NCI-H1417 (cell line): ENCODE measurements at places on chromosomes 3 and 15.
A peak's percentile ranks its signal among the peaks of the same experiment; 100 is the strongest.

DNA sequence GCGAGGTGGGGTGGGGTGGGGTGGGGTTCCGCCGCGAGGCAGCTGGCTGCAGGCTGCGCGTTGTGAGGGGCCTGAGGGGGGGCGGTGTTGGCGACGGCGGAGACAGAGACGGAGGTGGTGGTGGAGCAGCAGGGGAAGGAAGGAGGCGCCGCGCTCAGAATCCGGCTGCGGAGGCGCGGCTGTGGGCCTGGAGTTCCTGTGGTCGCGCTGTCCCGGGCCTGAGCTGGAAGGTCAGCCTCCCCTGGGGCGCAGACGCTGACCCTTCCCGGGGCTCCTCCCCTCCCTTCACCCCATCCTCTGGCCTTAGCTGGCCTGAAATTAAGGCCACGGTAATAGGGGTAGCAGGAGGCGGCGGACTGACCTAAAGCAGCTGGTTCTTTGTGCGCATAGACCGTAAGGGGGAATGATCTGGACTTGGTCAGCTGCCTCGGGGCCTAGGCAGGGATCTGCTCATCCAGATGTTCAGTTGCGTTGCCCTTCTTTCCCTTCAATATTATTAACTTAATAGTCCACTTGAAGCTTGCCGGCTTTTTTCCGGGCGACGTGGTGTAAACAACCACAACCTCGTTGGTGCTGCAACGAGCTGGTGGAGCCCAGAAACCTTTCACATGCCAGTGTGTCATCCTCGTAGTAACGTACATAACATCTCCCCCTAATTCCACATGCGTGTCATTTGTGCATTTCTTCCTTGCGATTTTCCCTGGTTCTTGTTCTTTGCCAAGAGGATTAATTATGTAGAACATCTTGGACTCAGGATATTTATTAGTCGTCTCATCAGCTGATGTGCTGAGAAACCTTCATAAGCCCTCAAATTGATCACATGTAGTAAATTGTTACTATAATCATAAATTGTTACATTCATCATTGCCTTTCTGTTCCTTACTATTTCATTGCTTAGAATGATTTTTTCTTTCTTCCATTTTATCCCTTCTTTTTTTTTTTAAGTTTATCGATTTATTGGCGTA, 626 bp downstream of the SEC62 start:
- peak; percentile 97 for DNase-seq

- no peak for DNase-seq
Observed at GRCh38 chr3:24495326-24495994, 810 bp upstream of the THRB start.

GRCh38 chr3:73621388-73621787, 3.4 kb downstream of the PDZRN3 start:
- peak; percentile 26 for DNase-seq

DNA sequence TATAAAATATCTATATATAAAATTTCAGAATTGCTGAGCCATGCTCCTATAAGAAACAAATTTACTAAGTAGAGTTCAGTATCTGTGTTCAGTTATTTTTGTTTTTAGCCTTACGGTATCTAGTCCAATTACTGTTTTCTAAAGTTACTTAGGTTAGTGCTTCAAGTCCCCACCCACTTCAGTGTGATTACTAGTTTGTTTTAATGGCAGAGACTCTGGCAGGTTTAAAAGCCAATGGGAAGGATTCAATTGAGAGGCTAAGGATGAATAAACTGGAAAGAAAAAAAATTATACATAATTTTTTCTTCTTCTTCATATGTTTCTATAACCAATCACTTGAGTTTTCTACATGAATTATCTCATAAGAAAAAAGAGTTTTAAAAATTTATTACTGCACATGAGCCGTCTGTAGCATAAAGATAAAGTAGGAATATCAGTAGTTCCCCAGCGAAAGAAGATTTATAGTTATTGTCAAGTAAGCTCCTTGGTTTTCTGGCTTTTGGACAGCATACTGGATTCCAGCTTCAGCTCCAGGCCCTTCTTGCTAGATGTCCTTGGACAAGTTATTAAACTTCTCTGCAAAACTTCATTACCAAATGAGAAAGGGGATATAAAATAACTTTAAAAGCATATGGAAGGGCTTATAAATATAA, 46.8 kb downstream of the AAGAB start:
- no peak for DNase-seq

- no peak for DNase-seq
Observed at GRCh38 chr3:142694225-142694624, 29.6 kb upstream of the TRPC1 start.

DNA sequence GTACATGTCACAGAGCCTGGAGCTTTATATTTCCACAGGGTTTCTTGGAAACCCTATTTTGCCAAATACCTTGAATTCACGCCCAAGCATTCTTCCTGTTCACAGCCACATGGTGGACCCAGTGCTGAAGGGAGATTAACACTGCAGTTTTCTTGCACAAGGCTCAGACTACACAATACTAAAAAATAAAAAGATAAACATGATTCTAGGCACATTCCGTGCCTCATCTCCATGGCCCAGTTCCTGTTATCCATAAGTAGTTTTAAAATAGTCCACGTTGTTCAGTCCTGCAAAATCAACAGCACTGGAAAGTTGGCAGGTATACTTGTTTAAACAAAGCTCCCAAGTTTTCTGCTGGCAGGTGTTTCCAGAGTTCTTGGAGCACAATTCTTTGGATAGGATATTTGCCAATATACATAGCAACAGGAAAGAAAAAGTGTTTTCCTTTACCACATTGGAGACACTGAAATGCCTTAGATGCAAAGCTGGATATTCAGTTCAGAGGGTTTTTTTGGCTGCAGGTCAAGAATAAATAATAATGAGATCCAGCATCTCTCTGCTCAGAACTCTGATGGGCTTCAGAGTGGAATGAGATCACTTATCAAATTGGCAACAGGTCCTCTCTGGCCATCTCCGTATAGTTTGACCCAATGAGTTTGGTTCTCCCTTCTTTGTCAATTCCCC, 88.1 kb upstream of the TGFBR2 start:
- DNase-seq = no peak

DNA sequence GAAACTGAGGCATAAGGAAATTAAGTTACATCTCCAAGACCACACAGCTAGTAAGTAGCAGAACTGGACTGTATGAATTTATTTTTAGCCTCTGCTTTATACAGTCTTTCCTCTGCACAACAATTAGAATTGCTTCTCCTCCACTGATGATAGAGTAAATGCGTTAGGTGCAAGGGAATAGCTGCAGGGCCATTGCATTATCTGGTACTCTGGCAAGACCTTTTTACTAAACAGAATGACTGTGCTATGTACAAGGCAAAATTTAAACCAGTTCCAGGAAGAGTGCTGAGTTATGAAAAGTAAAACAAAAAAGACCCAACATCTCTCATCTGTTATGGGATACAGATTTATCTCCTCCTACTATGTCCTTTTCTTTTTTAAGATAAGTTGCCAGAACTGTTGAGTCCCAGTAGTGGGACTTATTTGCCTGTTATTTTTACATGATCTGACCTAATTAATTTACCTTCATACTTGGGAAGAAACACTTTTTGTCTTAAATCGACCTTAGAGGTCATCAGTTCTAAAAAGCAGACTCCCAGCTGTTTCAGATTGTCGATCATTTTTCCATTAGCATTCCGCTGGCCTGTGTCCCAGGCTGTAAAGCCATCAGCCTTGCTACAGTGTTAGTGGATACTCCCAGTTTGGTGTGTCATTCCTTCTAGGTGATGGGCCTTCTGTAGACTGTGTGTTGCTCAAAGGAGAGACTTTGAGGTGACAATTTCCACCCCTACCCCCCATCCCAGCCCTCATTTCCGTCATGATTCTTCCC, 147.5 kb upstream of the NUDT16 start:
- DNase-seq = no peak

DNA sequence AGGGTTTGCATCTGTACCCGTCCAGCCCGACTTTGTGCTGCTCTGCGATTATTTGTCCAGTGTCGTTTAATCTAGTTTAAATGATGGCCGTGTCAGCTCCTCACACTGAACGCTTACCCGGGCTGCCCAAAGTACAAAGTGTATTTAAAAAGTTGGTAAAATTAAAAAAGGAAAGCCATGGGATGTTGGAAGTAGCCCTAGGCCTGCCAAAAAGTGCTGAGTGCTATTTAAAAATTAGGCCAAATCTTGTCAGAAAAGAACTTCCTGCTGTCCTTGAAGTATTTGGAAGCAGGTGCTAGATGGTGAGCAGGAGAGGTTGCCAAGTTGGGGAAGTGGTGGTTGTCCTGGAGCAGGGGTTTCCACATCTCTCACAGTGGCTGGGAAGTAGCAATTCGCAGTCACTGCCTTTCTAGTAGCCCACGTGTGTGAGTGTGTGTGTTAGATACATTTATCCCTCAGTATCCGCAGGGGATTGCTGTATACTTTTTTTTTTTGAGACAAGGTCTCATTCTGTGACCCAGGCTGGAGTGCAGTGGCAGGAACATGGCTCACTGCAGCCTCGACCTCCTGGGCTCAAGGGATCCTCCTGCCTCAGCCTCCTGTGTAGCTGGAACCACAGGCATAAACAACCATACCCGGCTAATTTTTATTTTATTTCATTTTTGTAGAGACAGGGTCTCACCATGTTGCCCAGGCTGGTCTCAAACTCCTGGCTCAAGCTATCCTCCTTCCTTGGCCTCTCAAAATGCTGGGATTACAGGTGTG, 664 bp downstream of the PPCDC start:
- DNase-seq = peak; percentile 79

GRCh38 chr3:82093641-82094040, 332.2 kb upstream of the GBE1 start:
- no peak for DNase-seq

DNA sequence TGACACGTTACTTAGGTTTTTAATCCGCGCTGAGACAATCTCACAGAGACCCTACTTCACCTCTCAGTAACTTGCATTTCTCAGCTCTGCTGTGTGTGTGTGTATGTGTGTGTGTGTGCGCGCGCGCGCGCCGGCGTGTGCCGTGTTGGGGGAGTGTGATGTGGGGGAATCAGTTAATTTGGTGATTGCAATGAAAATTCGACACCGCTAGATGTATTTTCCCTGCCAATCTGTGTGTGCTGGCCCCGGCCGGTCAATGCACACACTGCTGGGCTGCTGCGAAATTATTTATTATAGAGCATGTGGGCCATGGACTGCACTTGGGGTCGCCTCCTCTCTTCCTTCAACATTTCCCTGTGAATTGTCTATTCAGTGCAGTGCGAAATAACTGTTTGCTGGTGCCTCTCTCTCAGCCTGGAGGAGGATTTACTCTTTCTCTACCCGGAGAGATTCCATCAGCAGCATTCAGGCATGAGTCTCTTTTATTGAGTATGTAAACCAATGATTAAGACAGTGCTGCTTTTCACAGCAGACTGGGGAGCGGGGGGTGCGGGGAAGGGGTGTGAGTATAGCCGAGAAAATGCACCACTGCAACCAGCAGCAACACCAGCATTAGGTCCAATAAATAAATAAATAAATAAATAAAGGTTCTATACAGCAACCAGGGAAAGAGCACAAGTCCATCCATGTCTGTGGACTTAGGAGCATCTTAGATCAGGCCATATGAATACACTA, 2.9 kb downstream of the CADM2 start:
- DNase-seq = no peak

DNA sequence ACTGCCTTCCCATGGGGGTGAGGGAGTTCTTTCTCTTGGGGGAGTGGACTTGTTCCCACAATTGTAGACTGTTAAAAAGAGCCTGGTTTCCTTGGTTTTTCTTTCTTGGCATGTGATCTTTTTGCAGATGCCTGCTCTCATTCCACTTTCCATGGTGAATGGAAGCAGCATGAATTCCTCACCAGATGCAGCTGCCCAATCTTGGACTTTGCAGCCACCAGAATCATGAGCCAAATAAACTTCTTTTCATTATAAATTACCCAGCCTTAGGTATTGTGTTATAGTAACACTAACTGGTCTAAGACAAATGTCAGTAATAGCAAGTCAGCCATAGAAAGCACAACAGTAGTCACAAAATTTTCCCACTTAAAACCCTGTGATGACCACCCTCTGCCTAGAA, 260.5 kb upstream of the THBS1 start:
- DNase-seq = no peak

GRCh38 chr3:133479895-133480669, 80.2 kb downstream of the BFSP2 start:
- DNase-seq = no peak

DNA sequence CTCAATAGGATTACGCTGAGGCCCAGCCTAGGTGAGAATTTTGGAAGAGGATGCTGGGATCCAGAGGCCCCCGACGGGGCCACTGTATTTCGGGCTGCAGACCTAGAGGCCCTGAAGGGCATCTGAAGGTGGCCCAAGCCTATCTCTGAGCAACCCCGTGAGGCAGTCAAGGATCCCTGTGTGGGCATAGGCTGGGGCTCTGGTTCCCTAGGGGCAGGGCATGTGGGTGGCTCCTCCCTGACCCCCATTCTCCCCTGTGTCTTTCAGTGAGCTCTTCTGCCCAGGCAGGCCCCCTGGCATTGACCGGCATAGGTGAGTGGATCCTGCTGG, 216.0 kb downstream of the SNRPN start:
- no peak for DNase-seq

DNA sequence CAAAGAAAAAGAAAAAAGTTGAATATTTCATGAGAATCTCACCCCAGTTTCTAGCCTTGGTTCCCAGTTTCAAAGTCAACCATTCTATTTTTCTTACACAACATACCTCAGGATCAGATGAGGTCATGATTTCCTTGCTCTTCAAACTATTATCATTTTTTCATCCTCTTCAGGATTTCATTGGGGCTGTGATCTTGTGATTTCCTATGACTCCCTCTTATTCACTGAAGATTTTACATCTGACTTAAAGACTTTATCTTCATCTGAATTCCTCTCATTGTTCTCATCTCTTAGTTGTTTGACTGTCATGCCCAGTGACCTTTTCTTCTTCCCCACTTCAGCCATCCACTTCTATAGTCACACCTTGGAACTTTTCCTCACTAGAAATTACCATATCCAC, 3.1 kb upstream of the C3orf33 start:
- DNase-seq = no peak

- DNase-seq = no peak
Observed at GRCh38 chr3:112615989-112616731, 24.8 kb downstream of the CCDC80 start.
